ENCODE measurements at places on chromosomes 6 and 20. TPM values are rescaled to one million over a fixed set of nuclear protein-coding genes. Genes with fewer than 3 reads are reported as not detected.

Gene GDAP1L1
- 1.00 TPM for total RNA-seq

DNA sequence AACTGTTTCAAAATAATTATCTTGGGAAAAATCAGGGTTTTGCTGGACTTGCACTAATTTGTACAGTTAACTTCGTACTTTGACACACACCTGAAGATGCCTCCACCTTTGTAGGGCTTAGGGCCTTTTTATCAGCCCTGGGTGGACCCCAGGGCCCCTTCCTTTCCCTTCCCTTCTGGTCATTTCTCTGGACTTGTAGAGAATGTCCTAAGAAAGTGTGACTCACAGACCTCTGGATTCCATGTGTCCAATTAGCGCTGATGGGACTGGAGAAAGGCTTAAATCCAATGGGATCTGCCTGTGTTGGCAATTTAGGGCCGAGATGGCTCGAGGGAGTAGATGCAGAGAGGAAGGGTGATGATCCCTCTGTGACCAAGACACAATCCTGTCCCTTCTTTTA is 9.3 kb downstream of the TRIM15 start:
- no peaks in the 10 kb centered on the region for H3K36me3 ChIP-seq
- H3K4me3 ChIP-seq = no peak overlapping the region
- no peak for DNase-seq
- H3K27me3 ChIP-seq = peaks cover 85% of the 10 kb centered on the region
- H3K27ac ChIP-seq = no peak overlapping the region
- peaks cover 13% of the 10 kb centered on the region for H3K4me1 ChIP-seq

DNA sequence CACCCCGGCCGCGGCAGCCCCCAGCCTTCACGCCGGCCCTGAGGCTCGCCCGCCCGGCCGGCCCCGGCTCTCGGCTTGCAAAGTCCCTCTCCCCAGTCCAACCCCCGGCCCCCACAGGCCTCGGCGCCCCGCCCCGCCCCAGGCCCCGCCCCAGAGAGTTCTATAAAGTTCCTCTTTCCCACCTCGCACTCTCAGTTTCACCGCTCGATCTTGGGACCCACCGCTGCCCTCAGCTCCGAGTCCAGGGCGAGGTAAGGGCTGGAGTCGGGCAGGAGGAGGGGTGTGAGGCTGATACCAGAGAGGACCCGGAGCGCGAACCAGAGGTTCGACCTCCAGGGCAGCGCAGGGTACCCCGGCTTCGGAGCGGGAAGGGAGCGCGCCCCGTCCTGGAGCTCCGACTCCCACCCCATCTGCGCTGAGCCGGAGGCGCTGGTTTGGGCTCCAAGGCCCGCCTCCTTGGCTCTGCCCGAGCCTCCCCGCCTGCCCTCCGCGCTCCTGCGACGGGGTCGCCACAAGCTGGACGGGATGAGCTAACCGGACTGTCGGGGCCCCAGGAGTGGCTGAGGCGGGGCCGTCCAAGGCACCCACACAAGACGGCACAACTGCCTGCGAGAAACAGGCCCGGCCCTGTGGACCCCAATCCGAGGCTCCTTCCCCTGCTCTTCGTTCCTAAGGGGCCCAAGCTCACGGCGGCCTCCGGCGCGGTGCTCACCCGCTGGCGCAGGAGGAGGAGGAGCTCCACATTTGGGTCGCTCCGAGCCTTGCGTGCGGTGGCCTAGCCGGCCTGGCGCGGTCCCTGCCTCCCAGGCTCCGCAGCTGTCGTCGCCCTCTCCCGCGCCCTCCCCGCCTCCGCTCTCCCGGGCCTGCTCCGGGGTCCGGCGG is at the start of gene IRF4:
Gene IRF4, plus strand, starts transcription at position 194 of the 882 bp plus-strand sequence. CDS start 1,401 bp downstream, outside the sequence.
- peaks cover 36% of the 10 kb centered on the region for H3K36me3 ChIP-seq
- peaks cover 61% of the 10 kb centered on the region for H3K4me1 ChIP-seq
- peak within 1 kb of the TSS; percentile 96 for H3K4me3 ChIP-seq

Gene IRAK1BP1
- 3.3 TPM for total RNA-seq

DNA sequence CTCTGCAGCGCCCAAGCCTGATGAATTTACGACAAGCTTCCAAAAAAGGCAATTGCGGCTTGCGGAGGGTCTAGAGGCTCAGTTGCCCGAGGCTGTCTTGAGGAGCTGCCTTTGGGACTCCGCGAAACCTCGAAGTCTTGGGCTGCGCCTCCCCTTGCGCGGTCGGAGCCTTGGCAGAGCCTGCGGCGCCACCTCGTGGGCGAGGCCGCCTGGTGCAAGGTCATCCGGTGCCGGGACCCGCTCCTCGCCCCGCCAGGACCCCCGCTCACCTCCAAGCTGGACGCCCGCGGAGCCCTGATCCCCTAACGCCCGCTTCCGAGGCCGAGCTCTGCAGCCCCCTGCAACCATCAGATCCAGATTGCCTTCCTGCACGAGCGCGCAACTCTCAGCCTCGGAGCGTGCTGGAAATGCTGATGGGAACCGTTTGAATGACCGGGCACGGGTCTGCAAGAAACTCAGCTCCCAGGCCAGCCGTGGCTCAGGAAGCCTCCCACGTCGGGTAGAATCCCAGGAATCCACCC is 14.9 kb upstream of the FAM210B start:
- H3K4me3 ChIP-seq = peak overlapping the region; percentile 25
- H3K4me1 ChIP-seq = peaks cover 4% of the 10 kb centered on the region
- no peak overlapping the region for H3K27ac ChIP-seq
- no peaks in the 10 kb centered on the region for H3K36me3 ChIP-seq
- DNase-seq = peak; percentile 55
- H3K27me3 ChIP-seq = peaks cover 79% of the 10 kb centered on the region

GRCh38 chr6:39695447-39695846 is 29.8 kb downstream of the KIF6 start:
- DNase-seq = no peak
- H3K4me1 ChIP-seq = no peaks in the 10 kb centered on the region

DNA sequence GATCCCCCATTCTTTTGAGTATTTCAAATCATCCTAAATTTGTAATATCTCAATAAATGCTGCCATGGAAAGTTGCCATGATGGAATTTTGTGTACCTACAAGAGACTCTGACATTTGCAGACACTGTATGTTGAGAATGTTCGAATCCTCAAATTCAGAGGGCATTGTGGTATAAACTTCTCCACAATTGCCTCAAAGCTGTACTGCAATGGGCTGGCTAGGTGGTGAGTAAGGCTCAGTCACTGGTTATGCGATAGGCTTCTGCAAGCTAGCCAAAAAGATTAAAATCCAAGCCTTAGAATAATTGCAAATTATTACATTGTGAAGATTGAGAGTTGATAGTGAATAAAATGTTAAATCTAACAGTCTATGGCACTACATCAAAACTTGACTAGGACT is 130.2 kb upstream of the CEP162 start:
- no peak for DNase-seq
- no peaks in the 10 kb centered on the region for H3K27me3 ChIP-seq
- no peak overlapping the region for H3K27ac ChIP-seq
- no peaks in the 10 kb centered on the region for H3K4me1 ChIP-seq
- H3K36me3 ChIP-seq = no peaks in the 10 kb centered on the region
- no peak overlapping the region for H3K4me3 ChIP-seq

Gene BMP5
- total RNA-seq = not detected

DNA sequence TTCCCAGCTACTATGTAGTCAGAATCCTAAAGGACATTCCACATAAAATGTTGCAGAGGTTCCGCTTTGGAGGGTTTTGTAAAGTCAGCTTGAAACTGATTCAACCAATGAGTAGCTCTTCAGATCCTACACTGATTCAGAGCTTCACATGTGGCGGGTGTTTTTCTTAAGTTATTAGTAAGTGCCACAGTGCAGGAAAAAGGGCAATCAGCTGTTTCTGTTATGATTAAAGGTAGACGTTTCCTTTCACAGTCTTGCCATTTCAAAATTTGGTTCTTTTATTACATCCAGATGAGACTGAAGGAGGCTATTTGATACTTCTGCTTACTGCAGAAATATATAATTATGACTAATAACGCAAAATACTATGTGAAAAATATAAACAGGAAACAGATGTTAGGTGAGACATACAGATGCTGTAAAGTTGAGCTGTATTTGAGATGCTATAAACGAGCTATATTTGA is 443.9 kb downstream of the CDKAL1 start:
- no peaks in the 10 kb centered on the region for H3K27me3 ChIP-seq
- peak overlapping the region; percentile 70 for H3K27ac ChIP-seq
- H3K4me1 ChIP-seq = peaks cover 12% of the 10 kb centered on the region
- peak overlapping the region; percentile 36 for H3K4me3 ChIP-seq
- peaks cover 2% of the 10 kb centered on the region for H3K36me3 ChIP-seq

Gene RHAG
- not detected for total RNA-seq

DNA sequence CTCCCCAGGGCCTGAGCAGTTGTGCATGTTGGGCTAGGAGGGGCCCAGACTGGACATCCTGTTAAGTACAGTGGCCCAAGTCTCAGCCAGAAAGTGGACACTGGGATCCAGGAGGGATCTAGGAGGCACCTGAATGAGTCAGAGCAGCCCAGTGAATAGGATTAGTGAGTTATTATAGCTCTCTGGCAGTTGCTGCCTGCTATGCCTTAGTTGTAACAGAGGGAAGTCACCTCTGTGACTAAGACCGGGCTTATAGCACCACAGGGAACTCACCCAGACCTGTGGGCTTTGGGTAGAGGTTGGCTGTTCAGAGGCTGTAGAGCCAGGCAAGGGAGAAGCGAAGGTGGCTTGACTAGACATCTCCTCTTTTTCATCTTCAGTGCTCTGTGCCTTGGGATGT is 39.0 kb upstream of the AAR2 start:
- H3K27ac ChIP-seq = no peak overlapping the region
- no peak for DNase-seq
- no peaks in the 10 kb centered on the region for H3K36me3 ChIP-seq
- no peaks in the 10 kb centered on the region for H3K4me1 ChIP-seq
- peaks cover 13% of the 10 kb centered on the region for H3K27me3 ChIP-seq
- H3K4me3 ChIP-seq = no peak overlapping the region

GRCh38 chr6:39322306-39322850 is at the start of gene KCNK16:
TSS of gene KCNK16 (minus strand) at chr6:39322702. CDS start at chr6:39322540, 162 bp downstream.
- no peak within 1 kb of the TSS for H3K4me3 ChIP-seq
- no peaks in the 10 kb centered on the region for H3K4me1 ChIP-seq
- no peaks in the 10 kb centered on the region for H3K36me3 ChIP-seq

Gene NRN1
- 3.3 TPM for total RNA-seq

Gene SLCO4A1
- 26.1 TPM for total RNA-seq

- H3K27ac ChIP-seq = no peak overlapping the region
- H3K36me3 ChIP-seq = no peaks in the 10 kb centered on the region
- no peaks in the 10 kb centered on the region for H3K27me3 ChIP-seq
- no peaks in the 10 kb centered on the region for H3K4me1 ChIP-seq
- no peak for DNase-seq
Observed at GRCh38 chr6:66662196-66662595, 955.2 kb upstream of the EYS start.

GRCh38 chr6:140581601-140582000 is 1207.2 kb upstream of the CITED2 start:
- peak overlapping the region; percentile 27 for H3K4me3 ChIP-seq
- H3K4me1 ChIP-seq = peaks cover 36% of the 10 kb centered on the region
- H3K27me3 ChIP-seq = peaks cover 26% of the 10 kb centered on the region
- peaks cover 3% of the 10 kb centered on the region for H3K36me3 ChIP-seq

Gene ME1
- not detected for total RNA-seq

Gene ELOVL4
- 2.1 TPM for total RNA-seq

GRCh38 chr6:131918650-131919355 is 32.4 kb downstream of the CCN2 start:
- no peak for DNase-seq
- no peak overlapping the region for H3K27ac ChIP-seq
- no peak overlapping the region for H3K4me3 ChIP-seq
- H3K36me3 ChIP-seq = peaks cover 5% of the 10 kb centered on the region
- H3K4me1 ChIP-seq = peaks cover 22% of the 10 kb centered on the region

DNA sequence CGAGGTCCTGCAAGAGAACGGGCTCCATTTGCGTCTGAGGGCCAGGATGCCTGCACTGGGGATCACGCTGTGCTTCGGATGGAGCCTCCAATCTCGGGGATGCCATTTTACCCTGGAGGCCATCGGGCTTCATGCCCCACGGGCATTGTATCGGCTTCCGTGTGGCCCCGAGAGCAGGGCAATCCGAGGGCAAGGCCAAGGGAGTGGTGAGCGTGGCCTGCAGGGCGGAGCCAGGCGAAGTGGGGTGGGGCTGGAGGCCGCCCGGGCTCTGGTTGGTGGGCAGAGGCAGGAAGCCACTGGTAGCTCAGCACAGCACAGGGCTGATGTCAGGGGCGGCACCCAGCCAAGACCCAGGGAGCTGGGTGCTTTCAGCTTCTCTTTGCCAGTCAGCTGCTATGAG is 57.5 kb upstream of the BHLHE23 start:
- no peak overlapping the region for H3K4me3 ChIP-seq
- no peaks in the 10 kb centered on the region for H3K27me3 ChIP-seq

Gene C6orf52
- 2.7 TPM for total RNA-seq

GRCh38 chr6:15329197-15329671 is 83.4 kb downstream of the JARID2 start:
- no peaks in the 10 kb centered on the region for H3K27me3 ChIP-seq
- H3K4me1 ChIP-seq = peaks cover 82% of the 10 kb centered on the region
- H3K4me3 ChIP-seq = peak overlapping the region; percentile 52
- no peak for DNase-seq

DNA sequence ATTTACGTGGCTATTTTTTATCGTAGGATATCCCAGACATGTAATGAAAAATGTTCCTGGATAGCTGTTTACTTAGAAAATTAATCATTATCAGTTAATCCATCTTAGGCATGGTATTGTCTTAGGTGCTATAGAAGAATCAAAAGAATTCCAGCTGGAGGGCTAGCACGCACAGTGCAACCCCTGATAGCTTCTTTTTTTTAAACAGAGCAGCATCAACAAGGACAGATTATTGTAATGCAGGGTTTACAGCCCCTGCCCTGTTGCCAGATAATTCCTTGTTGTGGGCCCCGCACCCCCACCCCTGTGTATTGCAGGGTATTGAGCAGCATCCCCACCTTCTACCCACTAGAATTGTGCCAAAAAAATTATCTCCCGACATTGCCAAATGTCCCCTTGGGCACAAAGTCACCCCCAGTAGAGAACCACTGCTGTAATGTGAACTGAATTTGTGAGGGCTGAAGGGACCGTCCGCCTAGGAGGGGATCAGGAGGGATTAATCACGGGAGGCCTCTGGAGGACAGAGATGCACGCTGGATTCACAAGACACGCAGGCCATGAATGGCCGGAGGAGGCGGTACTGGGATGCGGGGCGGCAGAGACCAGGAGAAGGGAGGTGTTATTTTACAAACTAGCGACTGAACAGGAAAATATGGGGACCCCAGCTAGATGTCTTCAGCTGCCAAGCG is 174.6 kb downstream of the ZDHHC14 start:
- H3K4me3 ChIP-seq = no peak overlapping the region
- no peaks in the 10 kb centered on the region for H3K36me3 ChIP-seq
- no peak overlapping the region for H3K27ac ChIP-seq
- peaks cover 25% of the 10 kb centered on the region for H3K4me1 ChIP-seq
- no peak for DNase-seq

Gene CFAP61
- total RNA-seq = not detected

- peak; percentile 73 for DNase-seq
- H3K27me3 ChIP-seq = no peaks in the 10 kb centered on the region
- peaks cover 91% of the 10 kb centered on the region for H3K4me1 ChIP-seq
- peaks cover 9% of the 10 kb centered on the region for H3K36me3 ChIP-seq
- peak overlapping the region; percentile 76 for H3K27ac ChIP-seq
Observed at GRCh38 chr6:142871910-142872331, 73.1 kb downstream of the HIVEP2 start.

Gene STK35
- total RNA-seq = 24.3 TPM

DNA sequence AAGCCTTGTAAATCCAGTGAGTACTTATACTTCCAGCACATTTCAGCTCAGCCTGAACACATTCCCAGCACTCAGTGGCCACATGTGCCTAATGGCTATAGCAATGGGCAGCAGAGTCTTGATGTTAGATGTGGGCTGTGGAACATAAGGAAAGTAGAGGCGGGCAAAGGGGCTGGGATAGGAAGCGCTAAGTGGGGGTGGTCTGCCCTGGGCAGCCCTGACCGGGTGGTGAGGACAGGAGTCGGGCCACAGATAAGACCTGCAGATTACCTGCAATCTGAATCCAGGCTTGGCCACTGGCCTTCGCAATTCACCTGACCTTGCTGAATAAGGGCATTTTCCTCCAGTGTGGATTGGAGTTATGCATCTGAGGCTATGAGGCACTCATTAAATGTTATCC is 11.1 kb upstream of the HMGA1 start:
- H3K27ac ChIP-seq = no peak overlapping the region
- DNase-seq = no peak
- H3K4me1 ChIP-seq = peaks cover 70% of the 10 kb centered on the region
- no peak overlapping the region for H3K4me3 ChIP-seq
- H3K27me3 ChIP-seq = no peaks in the 10 kb centered on the region
